ENCODE measurements at places on chromosomes 7 and 10.
A peak's percentile ranks its signal among the peaks of the same experiment; 100 is the strongest.

- no peak for DNase-seq
Observed at GRCh38 chr7:4871056-4871680, 9.3 kb upstream of the PAPOLB start.

DNA sequence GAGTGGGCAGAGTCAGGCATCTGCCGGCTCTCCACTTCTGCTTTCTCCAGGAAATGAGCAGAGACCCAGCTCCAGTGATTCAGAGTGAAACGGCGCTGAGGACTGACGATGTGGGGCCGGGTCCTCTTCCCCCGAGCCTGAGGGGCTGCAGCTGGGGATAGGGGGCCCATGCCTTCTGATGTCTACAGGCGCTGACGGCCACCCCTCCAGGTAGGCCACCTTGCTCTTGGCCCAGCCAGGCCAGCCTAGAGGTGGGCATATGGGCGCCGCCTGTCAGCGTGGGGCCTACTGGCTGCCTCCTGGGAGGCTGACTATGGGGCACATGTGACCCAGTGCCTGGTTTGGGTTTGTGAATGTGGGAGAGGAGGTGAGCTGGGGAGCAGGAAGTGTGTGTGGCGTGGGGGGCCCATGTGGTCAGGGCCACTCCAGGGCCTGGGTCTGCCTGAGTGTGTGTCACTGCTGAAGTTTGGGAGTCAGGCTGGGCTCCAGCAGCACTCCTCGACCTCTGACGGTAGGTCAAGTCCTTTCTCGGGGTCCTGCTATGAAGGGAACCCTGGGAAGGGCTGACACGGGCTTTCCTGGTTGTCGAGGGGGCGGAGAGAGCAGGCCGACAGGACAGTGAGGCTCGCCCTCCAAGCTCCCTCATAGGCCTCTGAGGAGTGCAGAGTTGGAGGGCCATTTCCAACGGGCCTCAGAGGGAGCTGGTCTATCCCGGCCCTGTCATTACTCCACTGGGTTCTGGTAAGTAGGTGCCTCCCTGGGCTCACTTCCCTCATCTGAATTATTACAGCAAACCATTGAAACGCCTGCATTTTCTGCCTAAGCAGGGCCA is at the start of gene WDFY4:
TSS of gene WDFY4 (plus strand) at position 82 of the 832 bp plus-strand sequence. CDS start 24,860 bp downstream, outside the sequence.
- no peak for DNase-seq

DNA sequence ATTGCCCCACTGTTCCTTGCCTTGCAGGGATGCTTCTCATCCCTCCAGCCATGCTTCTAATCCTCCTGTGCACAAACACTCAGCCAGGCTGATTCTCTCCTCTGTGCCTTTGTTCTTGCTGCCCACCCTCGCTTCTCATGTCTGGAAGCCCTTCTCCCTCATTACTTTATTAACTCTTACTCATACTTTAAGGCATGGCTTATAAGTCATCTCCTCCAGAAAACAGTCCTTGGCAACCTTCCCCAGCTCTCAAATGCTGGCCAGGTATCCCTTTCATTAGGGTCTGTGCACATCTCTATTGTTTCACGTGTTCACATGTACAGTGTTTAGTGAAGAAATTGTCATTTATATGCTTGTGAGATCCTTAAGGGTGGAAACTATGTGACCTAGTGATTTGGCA is 62.9 kb downstream of the ITGB8 start:
- no peak for DNase-seq

- DNase-seq: peak; percentile 79
Observed at GRCh38 chr10:17348501-17349349, 105.7 kb downstream of the ST8SIA6 start.

GRCh38 chr10:71512761-71513539 is 116.2 kb downstream of the CDH23 start:
- DNase-seq: no peak

- peak; percentile 76 for DNase-seq
Observed at GRCh38 chr7:4613846-4614548, 68.1 kb upstream of the FOXK1 start.

GRCh38 chr7:155427411-155428038 is 30.4 kb upstream of the EN2 start:
- no peak for DNase-seq

DNA sequence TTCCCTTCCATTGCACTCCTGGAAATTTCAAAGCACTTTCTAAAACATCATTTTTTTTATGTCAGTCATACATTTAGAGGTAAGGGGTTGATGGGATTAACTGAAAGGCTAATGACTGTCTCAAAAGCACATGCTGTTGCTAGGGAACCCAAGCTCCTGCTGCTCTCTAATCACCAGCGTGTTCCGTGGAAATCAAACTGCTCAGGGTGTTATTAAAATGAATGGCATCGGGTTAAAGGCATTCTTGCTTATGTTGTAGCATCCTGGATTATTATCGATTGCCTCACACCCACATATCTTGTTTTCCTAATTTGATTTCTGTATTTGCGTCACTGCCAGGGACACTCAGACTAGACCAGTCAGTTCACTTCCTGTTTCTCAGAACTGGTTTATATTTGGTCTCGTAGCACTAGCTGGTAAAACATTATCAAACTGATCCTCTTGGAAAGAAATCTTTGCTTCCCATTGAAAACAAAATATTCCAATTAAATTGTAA is 216.5 kb upstream of the MKLN1 start:
- DNase-seq: peak; percentile 61

GRCh38 chr7:22577470-22578001 is 77.5 kb upstream of the STEAP1B start:
- DNase-seq: peak; percentile 97

GRCh38 chr7:111486472-111487142 is 75.7 kb downstream of the IMMP2L start:
- DNase-seq: peak; percentile 62

DNA sequence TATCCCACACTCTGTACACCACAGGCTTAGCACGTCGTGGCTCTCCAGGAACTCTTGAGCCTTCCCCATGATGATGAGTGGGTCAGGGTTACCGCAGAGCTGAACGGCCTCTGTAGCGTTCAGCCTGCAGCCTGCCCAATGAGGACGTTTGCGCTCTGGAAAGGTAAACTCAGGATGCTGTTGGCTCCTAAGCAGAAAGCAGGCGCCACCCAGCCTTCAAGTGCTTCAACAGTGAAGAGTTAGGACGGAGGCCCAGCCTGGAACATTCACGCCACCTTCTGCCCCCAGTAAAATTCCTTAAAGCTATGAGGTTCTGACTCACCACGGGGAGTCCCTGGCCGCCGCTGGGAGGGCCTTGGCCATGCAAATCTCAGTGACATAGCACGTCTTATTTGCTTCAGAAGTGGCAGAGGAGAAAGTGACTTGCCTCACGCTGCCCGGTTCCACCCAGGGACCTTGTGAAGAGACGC is 161.5 kb upstream of the SH2B2 start:
- DNase-seq: peak; percentile 85

DNA sequence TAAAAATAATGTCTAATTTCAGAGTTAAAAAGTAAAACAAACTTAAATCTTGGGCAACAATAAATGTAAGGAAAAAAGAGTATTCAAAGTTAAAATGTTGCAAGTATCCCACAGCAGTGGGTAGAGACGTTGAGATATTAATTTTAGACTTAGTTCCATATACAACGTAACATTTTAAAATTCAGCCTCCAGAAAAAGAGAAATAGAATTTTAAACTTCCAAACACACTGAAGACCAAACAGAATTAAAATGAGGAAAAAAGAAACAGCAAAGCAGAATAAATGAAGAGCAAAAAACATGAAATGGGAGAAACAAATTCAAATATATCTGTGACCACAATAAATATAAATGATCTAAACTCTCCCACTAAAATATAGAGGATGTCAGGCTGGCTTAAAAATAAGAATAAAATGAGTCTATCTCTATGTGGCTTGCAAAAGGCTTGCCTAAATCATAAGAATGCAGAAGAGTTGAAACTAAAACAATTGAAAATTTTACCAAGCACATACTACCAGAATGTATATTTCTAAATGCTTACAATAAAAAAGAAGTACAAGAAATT is 46.0 kb upstream of the EGFR start:
- DNase-seq: no peak

DNA sequence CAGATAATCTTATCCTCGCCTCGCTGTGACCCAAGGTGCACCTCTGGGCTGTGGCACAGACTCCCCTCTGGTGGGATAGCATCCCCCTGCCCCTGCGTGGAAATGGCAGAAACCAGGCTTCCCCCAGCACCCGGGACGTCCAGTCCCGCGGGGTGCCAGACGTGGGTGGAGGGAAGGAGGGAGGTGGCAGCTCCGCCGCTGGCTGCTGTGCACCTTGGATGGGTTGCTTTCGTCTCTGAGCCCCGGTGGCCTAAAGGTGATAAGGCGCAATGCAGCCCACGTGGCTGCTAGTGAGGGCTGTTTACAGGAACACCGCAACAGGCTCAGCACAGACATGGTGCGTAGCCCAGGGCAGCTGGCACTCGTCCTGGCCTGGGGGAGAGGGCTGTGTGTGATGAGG is 13.6 kb upstream of the PDGFA start:
- DNase-seq: no peak

DNA sequence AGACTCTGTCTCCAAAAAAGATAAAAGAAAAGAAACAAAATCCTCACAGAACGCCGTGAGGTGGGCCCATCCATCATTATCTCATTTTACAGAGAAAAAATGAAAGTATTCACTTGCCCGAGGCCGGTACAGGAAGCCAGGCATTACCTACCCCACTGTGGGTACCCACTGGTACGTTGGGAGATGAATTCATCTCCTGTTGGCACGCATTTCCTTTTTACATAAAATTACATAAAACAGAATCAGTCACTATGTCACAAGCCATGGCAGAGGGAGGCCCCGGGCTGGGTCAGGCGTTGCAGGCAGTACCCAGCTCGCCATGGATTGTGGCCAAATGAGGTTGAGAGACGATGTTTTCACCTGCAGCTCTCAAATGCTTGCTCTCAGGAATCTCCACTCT is 38.6 kb upstream of the TNRC18 start:
- no peak for DNase-seq

DNA sequence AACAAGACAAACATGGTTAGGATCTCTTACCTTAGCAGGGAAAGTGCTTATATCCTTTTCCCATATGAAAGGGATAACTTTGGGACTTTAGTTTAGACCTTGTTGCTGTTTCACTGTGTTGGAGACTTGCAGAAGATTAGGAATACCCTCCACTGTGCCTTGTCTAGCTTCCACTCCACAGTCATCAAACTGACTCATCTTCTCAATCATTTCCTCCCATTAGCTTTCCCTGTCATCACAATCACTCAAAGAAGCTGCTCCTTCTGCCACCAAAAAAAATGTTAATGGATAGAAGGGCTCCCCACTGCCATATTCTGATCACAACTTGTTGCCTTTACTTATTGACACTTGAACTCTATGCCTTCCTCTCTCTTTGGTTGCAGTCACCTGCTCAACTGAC is 16.8 kb downstream of the GNG11 start:
- peak; percentile 27 for DNase-seq

DNA sequence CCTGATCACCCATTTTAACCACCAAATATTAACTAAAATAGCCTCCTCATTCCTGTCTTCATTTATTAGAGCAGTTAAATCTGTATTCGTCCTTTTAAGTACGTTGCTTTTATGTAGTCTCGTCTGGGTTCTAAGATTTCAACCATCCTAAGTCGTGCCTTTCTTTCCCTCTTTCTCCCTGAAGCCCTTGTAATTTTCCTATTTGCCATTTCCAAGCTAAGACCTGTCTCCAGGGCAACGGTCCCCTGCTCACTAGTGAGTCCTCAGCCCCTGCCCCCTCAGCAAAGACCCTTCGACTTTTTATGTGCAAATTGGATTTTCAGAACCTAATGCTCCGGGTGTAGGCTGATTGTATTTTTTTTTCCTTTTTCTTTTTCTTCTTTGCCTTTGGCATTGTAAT is 16.1 kb upstream of the MEST start:
- no peak for DNase-seq

- DNase-seq: no peak
Observed at GRCh38 chr10:86191686-86192085, 174.9 kb downstream of the GRID1 start.

DNA sequence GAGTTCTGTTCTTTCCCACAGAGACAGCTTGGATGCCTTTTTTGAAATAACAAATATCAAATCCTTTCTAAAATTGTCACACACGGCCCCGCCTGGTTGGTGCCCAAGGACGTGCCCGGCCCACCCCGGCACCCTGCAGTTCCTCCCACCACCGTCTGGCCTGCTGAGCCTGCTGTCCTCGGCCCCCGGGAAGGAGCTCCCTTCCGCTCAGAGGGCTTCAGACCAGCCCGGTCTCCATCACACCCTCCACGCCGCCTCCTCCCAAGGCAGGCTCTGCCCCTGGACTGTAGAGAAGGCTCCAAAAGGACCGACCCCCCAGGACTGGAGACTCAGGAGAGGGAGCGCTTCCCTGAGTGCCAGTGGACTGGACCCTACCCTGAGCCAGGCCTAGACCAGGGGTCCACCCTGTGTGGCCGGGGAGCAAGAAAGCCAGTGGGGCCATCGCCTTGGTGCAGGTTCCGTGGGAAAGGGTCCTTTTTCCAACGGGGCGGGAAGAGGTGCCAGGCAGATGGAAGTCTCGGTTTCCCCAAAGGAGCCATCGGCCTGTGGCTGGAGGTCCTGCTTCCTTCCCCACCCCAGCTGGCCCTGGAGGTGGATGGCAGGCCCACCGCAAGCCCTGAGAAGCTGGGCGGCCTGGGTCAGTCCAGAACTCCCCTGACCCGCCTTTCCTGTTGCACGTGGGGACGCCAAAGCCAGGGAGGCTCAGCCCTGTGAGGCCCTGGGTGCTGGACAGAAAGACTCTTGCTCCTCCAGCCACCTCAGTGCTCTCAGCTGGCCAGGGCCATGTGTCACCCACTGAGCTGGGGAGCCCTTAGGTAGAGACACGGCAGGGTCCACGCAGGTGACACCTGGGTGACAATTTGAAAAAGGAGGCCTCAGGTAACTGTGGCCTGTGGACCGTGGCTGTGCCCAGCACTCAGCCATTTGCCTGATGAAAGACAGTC is 69.8 kb downstream of the PWWP2B start:
- DNase-seq: no peak

GRCh38 chr10:110218632-110219031 is 11.2 kb downstream of the MXI1 start:
- DNase-seq: no peak
